ENCODE measurements at places on chromosomes 4 and X.

- no peak for DNase-seq
These were observed 5.1 kb upstream of the ARL13A start for GRCh38 chrX:100964362-100964761.

- peak; percentile 0 for DNase-seq
These were observed 119.5 kb upstream of the AFF2 start for GRCh38 chrX:148380650-148381561.

DNA sequence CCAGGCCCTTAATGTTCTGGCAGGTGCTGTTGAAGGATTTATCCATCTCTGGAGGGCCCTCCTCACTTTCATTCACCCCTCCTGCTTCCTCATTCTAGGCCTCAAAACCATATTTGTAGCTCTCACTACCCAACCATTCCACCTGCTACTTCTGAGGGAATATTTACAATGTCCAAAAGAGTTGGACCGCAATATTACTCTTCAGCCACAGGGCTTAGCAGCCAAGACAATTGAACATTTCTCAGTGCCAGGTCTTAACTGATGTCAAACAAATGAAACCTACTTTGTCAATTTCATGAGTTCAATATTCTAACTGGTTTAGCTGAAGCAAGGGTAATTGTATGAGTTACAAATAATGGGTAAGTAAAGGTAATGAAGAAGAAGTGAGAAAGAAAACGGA lies 113.2 kb downstream of the ENOX2 start:
- DNase-seq: no peak

DNA sequence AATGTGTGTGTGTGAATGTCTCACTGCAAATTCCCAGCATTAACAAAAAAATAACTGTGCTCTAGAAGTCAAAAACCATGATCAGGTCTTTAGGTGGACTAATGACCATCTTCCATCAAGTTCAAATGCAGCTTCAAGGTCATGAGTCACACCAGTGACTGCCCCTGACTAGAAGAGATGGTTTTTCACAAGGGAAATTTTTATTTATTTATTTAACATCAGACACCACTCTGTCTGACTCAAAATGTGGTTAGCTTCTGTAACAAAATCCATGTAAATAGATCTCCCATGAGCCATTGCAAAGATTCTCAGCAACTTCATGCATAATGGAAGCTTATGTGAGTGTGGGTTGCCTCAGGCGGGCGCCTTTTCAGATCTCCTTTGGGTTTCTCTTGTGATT lies 219.2 kb downstream of the KIT start:
- no peak for DNase-seq

DNA sequence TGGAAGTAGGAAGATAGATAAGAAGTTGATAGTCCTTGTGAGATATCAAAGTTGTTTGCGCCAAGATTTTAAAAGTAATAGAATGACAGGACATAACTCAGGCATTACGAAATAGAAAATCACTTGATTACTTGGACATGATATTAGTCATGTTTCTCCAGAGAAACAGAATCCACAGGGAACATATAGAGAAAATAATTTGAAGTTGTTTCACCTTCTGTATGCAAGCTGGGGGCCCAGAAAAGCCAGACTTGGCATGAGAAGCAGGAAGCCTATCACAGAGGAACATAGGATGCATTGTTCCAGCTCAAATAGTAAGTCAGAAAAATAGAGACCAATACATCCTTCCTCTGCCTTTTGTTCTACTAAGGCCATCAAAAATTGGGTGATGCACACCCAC lies 715.9 kb downstream of the TECRL start:
- no peak for DNase-seq

DNA sequence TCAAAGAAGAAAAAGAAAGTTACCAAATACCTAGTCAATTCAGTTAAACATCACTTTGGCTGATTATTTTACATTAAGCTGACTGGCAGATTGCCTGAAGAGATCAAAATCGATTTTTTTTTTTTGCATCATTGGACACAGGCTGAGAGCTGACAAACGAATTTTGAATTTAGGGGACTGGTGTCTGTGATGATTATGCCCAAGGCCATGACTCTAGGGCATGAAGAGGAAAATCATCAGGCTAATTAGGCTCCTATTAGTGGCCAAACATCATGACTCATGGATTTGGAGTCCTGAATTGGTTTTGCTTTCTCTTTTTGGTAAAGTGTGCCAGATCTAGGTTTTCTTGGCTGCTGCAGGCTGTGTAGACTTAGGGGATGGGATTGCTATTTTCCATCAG lies 829.3 kb upstream of the LCORL start:
- DNase-seq: no peak

DNA sequence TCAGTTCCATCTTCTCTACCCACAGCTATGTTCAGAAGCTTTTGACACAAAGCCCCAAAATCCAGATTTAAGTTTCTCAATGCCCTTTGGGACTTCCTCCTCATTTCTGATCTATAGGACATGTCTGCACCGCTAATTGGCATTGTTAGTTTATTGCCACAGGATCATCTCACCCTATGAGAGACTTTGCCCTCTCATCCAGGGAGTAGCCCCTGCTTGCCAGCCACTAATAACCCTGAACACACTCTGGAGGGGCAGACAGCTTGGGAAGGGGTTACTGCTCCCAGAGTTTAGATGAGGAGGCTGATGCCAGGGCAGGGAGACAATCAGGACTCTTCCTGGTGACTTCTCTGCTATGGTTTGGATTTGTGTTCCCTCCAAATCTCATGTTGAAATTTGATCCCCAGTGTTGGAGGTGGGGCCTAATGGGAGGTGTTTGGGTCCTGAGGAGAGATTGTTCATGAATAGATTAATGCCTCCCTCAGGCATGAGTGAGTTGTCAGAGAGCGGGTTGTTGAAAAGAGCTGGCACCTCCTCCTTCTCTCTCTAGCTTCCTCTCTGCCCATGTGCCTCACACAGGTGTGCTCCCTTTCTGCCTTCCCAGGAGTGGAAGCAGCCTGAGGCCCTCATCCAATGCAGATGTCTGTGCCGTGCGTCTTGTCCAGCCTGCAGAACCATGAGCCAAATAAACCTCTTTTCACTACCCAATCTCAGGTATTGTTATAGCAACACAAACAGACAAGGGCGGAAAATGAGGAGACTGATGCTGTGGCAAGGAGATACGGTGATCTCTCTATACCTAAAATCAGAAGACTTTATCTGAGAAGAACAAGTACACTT lies 3.6 kb upstream of the SCARB2 start:
- DNase-seq: no peak

GRCh38 chrX:150163956-150164726 lies 199.0 kb upstream of the MAMLD1 start:
- DNase-seq: no peak

- DNase-seq: no peak
These were observed 429.6 kb downstream of the SMARCA1 start for GRCh38 chrX:129093706-129094105.

DNA sequence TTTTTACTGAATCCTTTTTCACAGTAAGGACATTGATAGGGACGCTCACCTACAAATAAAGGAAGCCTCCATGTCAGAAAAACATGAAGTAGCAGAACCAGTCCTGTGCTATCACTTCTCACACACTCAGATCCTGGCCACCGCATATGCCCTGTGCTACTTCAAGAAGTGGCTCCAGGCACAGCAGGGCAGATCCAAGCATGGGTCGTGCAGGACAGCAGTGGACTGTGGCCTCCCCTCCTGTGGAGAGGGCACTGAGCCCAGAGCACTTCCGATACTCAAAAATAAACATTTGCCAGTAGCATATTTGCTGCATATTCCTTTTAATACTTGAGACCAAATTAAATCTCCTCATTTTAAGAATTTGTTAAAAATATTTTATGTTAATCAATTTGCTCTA lies 167.9 kb downstream of the PRDM5 start:
- DNase-seq: no peak

- DNase-seq: no peak
These were observed 11.8 kb downstream of the HTN1 start for GRCh38 chr4:70062000-70062399.

- DNase-seq: no peak
These were observed 12.0 kb upstream of the RTL9 start for GRCh38 chrX:110346681-110347080.

GRCh38 chr4:52157641-52158316 lies 106.7 kb downstream of the SPATA18 start:
- DNase-seq: no peak

DNA sequence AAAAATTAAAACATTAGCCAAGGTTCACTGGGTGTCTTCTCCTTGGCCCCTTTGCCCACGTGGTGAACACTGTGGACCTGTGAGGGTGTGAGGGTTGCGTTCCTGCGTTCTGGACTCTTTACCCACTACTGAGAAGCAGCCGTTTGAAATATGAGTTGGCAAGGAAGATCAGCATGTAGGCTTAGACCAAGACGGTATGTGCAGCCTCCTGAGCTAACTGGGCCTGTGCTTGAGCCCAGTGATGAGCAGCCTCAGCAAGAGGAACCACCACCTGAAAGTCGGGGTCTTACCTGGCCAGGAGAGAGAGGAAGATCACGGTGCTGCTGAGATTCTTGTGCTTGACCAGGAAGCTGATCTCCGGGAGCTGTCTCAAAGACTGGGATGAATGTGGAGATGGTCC lies 19.5 kb downstream of the RGS12 start:
- no peak for DNase-seq

DNA sequence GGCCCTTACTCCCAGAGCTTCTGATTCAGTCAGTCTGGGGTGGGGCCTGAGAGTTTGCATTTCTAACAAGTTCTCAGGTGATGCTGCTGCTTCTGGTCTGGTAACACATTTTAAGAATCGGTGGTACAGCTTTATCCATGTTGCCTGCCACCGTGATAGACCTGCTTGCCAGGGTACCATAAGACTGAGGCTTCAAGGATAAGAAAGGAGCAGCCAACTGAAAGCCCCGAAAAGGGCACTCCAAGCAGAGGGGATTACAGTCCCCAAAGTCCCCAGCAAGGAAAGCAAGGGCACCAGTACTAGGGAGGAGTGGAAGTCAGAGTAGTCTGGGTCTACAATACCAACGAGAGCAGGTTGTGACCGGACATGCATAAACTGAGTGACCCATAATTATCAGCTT lies 49.8 kb downstream of the APOO start:
- no peak for DNase-seq

GRCh38 chr4:2338754-2339457 lies 77.0 kb upstream of the MXD4 start:
- DNase-seq: no peak

DNA sequence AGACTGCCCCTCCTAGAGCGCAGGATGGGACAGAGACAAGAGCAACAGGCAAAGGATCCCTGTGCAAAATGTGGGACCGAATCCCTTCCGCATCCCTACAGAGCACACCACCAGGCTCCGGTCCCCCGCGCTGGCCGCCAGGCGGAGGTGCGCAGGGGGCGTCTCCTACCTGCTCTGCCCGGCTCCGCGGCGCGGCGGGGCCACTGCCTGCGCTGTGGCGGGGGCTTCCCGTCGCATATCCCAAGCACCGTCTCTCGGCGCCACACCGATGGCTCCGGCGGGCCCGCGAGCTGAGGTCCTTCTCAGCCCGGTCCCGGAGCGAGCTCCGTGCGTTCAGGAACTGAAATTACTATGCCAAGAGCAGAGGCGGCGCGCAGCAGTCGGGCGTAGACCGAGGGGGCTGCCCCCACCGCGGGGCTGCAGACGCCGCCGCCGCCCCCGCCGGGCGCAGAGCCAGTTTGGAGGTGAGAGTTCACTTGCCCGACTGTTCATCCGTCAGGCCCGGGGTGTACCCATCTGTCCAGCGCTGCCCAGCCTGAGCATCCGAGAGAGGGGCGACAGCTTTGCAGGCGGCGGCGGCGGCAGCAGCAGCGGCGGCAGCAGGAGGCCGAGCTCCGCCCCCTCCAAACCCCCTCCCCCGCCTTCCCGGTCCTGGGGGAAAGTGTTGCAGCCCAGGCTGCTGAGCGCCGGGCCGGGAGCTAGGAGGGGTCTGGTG lies at the start of gene GPRIN3:
GPRIN3 (minus strand) TSS at position 355 of the 715 bp plus-strand sequence. CDS start 57,690 bp downstream, outside the sequence.
- DNase-seq: no peak

GRCh38 chr4:3401436-3402171 lies 40.2 kb upstream of the HGFAC start:
- no peak for DNase-seq

- DNase-seq: no peak
These were observed 17.9 kb downstream of the SMIM14 start for GRCh38 chr4:39620551-39621313.

DNA sequence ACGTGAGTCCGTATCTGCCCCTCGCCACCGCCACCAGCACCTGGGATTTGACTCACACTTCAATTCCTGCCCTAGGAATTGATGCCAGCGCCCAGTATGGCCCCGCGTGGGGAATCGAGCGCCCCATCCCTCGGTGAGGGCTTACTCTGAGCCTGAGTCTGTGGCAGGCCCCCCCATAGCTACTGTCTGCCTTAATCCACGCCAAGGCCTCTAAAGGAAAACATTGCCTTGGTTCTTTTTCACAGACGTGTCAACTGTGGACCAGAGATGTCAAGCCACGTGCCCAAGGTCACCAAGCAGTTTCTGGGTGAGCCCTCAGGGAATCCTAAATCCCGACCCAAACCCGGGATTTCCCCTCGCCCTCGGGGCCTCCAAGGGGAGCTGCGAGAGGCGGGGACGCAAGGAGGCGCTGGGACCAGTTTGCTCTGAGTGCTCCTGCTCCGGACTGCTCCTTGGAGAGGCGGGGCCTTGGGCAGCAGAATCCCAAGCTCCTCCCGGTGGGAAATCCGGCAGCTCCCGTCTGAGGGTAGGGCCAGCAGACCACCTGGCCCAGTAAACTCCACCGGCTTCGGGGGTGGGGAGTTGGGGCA lies 12.9 kb downstream of the MSX1 start:
- no peak for DNase-seq

GRCh38 chr4:152327606-152328453 lies 208.1 kb downstream of the FBXW7 start:
- DNase-seq: no peak

DNA sequence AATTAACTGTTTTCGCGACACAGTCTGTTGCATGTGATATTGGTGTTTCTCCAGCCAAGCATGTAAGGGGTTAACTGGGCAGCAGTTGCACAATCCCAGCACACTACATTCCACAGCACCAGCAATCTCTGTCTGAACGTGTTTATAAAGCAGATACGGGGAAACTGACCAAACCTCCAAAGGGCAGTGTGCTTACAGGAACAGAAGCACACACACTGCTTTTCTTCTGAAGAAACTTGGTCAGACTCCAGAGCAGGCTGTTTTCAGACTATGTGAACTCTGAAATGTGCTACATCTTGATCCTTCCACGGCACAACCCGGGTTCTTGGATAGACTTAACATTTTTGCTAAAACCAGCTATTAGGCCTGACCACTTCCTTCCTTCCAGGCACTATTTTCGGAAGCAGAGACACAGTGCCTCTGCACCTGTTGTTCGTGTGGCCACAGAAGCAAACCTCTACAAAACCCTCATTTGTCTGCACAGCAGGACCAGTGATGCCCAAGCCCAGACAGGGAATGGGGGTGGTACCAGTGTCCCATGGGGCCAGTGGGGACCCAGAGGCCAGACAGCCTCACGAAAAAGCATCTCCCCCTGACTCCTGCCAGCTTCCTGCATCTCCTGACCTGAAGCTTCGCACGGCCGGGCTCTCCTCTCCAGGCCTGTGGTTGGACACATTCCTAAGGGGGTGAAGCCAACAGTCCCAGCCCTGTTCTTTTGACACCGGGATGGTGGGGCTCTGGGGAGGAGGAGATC lies 90.1 kb downstream of the IRF2 start:
- DNase-seq: peak; percentile 74

DNA sequence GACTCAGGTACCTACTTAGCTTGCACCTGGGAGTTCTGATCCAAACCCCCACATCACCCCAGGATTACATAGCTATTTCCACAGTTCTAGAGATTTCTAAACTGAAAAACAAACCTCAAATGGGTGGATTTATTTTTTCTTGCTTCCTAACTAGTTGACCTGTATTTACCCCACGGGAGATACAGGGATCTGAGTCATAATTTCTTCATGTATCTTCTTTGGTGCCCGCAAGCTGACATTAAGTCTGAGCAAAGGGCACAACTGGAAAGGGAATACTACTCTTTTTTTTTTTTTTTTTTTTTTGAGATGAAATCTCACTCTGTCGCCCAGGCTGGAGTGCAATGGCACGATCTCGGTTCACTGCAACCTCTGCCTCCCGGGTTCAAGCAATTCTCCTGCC lies 10.0 kb upstream of the ELOVL6 start:
- DNase-seq: no peak
